ENCODE measurements at places on chromosomes 3 and 15. TPM values are rescaled to one million over a fixed set of nuclear protein-coding genes. Genes with fewer than 3 reads are reported as not detected.

Gene AGTR1
- not detected for total RNA-seq

DNA sequence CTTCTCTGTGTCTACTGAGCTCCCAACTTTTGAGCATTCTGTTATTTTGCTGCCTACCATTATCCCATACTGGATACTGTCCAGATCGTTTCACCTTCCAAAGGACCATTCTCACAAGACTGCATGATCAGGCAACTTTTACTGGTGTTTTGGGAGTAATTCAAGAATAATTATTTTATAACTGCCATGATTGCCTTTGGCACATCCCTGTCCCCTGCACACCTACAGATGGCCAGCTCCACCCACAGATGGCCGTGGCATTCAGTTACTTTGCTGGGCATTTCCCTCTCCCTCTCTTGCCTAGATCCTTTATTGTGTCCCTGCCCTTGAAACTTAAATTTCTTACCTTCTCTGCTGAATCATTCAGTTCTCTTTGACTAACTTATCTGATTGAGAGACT is 263.9 kb downstream of the DIPK2A start:
- DNase-seq, result no peak

DNA sequence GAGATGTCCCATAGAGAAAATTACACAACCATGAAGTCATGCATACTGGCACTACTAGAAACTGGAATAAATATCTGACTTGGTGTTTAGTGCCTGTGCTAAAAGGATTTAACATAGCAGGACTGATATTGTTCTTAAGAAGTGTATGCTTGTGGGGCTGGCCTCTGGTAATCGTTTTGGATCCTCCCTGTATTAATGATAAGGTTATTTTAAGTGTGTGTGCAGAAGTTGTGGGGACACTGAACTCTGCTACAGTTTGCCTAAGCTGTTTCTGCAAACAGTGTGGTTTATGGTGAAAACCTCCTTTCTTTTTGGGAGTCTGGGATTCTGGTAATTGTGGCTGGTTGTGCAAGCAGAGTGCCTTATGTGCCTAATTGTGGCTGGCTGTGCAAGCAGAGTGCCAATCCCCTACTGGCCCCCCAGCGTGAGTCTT is 120.8 kb downstream of the CLASP2 start:
- no peak for DNase-seq

GRCh38 chr3:87426918-87427317 is 150.5 kb upstream of the POU1F1 start:
- no peak for DNase-seq

GRCh38 chr3:72820415-72820814 is 27.8 kb downstream of the SHQ1 start:
- DNase-seq, result no peak

DNA sequence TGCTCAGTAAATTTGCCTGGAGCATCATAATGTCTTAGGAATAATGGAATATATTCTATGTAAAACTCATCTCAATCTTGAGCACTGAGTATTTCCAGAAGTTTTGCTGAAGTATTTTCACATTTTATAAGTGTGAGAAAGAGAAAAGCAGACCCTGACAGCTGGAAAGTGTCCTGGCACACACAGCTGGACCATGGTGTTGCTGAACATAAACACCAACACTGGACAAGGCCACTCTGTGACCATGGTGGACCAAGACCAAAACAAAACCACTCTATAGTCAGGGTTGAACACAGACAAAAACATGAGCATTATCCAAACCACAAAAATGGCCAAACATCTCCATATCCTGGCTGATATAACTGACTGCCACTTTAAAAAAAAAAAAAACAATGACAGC is 15.1 kb upstream of the SGO1 start:
- DNase-seq, result no peak

Data from HCT116 (cell line).